ENCODE measurements at places on chromosomes 2 and 18.

DNA sequence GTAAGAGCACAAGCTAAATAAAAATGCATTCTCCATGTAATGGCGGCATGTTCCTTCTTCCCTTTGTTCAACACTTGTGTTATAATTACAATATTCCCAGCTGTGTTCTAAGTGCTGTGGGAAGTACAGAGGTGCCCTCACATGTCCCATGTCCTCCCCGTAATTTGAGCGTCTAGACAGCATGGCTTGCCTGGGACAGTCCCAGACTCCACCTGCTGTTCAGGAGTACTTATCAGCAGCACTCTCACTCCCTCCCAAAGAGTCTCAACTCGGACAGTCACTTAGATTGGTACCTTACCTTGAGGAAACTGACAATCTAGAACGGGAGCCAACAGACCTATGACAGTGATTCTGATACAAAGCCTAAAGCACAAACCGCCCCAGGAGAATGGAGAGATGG, 370.5 kb downstream of the EIPR1 start:
- no peak for DNase-seq

DNA sequence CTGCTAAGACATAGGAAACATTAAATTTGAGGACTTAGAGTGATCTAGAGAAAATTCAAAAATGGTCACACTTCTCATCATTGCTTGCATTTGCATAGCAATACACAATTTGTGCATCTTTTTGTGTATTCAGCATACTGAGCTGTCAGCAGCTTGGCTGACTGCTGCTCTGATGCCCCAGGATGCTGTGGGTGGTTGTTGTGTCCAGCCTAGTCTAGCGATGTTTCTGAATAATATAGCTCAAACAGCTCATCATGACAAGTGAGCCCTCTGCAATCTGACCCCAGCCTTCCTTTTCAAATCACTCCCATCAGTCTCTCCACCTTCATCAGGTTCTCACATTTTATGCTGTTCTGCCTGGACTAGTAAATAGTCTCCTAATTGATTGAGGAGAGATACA, 483.7 kb upstream of the SPHKAP start:
- no peak for DNase-seq

DNA sequence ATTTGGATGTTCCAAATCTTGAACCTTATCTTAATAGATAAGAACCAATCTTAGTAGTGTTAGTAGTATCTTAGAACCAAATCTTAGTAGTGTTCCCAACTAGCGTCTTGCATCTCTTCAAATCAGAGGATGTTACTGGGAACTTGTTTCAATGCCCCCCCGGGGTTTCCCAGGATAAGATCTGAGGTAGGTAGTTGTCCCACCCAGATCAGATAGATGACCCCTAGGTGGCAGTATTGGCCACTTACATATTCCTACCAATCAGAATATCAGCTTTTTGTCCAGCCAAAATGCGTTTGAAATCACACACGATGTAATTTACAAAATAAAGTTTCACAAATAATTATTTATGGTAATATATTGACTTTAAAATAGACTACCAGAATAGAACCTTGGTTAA, 314.8 kb downstream of the MBD2 start:
- DNase-seq: no peak

GRCh38 chr2:37527361-37527760, 144.1 kb downstream of the CDC42EP3 start:
- no peak for DNase-seq

GRCh38 chr2:47631792-47632398, 151.1 kb upstream of the MSH6 start:
- no peak for DNase-seq

- no peak for DNase-seq
These were observed 6.1 kb downstream of the CHMP1B start for GRCh38 chr18:11857177-11857887.

DNA sequence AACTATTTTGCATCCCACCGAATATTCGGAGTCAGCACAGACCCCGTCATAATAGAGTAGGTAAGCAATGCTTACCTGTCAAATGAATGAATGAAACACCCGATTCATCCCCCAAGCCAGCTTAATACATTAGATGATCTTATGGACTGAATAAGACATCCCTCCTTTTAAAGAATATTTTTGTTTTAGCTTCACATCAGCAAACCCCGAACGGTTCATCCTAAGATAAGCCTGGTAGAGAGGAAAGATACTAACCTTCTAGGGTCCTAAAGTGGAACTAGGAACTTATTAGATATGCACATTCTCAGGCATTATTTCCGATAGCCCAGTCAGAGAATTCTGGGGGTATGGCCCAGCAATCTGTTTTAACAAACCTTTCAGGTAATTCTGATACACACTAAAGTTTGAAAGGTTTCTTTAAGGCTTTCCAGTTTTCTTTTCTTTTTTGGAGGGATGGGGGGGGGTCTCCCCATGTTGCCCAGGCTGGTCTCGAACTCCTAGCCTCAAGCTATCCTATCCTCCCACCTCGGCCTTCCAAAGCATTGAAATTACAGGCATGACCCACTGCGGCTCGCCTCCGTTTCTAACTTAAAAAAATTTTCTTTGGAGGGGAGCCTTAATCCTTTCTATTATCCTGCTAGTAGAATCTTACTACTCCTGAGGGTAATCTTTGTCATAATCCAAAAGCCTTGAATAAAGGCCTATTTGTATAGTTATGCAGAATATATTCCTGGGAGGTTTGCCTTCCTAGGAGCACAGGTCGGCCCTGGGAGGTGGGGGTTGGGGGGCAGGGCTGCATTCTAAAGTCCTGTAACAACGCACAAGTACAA, 1.0 kb upstream of the ACTR3 start:
- DNase-seq: no peak

DNA sequence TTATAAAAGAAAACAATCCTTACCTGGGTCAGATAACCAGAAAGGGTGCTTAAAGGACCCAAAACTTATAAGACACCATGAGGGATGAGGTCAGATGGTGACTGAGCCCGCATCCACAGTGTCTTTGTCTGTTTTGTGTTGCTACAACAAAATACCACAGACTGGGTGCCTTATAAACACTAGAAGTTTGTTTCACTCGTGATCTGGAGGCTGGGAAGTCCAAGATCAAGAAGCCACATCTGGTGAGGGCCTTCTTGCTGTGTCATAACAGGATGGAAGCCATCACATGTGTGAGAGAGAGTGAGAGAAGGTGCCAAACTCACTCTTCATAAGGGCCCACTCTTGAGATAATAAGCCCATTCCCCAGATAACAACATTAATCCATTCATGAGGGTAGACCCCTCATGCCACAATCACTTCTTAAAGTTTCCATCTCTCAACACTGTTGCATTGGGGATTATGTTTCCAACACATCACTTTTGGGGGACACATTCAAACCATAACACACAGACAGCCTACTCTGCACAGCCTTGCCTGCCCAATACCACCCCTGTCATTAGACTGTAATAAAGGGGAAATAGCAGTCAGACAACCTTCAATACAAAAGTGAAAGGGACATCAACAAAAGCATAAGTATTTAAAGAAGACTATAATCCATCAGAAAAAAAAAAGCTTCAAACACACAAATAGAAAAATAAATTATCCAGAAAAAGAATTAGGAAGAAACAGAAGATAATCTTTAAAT, 249.8 kb downstream of the ANAPC1 start:
- no peak for DNase-seq

GRCh38 chr18:56565046-56565445, 73.3 kb downstream of the TXNL1 start:
- no peak for DNase-seq

GRCh38 chr18:77524909-77525308, 275.3 kb downstream of the GALR1 start:
- DNase-seq: no peak

DNA sequence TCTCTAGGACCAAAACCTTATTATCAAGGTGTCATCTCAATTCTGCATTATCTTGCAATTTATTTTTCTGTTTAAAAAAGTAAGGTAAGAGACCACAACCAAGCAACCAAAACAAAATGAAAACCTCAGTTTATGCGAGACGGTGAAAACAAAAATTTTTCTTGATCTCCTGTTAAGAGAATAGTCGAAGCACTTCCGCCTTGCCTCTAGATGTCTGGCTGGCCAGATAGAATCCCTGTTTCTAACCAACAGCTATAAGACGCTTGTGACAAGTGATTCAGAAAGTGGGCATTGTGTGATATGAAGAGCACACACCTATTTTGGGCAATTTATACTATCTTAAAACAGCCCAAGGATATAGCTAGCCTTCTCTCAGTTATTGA, 51.2 kb downstream of the MGAT5 start:
- DNase-seq: no peak

DNA sequence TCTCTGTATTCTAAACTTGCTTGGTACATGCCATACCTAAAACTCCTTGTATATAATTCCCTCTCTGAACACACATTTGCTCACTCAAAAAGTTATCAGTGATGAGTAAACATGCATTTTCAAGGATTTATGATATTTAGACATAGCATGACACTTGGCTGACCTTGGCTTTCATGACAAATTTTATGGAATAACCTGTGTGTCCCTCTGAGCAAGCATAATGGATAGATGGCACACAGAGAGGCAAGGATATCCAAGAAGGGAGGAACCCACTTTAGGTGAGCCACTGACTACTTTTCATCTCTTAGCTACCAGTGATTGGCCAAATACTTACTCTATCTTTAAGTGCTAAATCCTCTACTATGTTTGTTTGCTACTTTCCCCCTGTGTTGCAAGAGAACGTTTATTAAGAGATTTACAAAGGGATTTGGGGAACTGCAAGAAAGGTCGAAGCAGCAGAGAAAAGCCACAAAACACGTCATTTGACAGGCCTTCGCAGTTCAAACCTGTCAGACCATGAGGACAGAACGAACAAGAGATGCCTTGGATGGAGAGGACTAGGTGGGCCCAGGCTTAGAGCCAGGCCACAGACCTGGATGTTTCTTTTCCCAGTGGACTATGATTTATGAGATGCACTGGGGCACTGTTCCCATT, 379.9 kb downstream of the NBAS start:
- DNase-seq: no peak

DNA sequence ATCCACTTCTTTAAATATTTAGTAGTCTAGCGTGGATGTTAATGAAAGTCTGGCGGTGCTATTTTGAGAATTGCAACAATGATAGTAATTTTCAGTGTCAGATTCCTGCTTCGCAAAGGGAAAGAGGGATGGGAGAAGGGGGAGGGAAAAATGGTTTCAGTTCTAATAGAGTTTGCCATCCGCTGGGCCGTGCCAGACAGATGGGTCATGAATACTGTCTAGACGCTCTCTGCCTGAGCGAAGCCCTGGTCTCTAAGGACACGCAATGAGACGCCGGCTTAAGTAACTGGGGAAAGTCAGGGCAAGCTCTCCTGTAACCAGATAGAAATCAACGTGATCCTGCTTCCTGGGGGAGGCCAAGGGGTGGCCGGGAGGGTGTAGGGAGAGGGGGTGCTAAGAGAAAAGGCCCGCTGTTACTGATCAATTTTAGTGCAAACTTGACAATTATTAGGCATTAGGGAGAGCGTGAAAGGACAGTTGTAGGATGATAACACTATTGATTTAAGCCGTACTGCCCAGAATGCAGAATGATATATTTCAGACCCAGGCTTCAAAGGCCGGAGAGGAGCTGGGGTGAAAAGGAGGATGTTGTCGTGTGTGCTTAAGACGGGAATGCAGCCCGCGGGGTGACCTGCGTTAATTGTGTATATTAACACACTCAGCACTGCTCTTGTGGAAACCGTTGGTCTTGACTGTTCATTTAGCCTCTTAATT, 229.2 kb downstream of the LDLRAD4 start:
- DNase-seq: no peak

- DNase-seq: no peak
These were observed 321.2 kb upstream of the FANCL start for GRCh38 chr2:58562276-58562675.

GRCh38 chr2:188338463-188338862, 46.8 kb downstream of the GULP1 start:
- DNase-seq: no peak

DNA sequence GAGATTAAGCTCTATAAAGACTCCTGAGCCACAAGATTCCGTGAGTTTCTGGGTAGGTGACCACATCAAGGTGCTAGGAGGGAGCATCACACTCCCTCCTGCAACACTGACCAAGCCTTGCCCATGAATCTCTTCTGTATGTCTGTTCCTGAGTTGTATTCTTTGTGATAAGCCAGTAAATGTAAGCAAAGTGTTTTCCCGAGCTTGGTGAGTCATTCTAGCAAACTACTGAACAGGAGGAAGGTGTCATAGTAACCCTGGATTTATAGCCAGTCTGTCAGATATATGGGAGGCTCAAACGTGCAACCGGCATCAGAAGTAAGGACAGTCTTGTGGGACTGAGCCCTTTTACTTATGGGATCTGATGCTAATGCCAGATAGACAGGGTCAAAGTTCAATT, 346.1 kb upstream of the KYNU start:
- no peak for DNase-seq

DNA sequence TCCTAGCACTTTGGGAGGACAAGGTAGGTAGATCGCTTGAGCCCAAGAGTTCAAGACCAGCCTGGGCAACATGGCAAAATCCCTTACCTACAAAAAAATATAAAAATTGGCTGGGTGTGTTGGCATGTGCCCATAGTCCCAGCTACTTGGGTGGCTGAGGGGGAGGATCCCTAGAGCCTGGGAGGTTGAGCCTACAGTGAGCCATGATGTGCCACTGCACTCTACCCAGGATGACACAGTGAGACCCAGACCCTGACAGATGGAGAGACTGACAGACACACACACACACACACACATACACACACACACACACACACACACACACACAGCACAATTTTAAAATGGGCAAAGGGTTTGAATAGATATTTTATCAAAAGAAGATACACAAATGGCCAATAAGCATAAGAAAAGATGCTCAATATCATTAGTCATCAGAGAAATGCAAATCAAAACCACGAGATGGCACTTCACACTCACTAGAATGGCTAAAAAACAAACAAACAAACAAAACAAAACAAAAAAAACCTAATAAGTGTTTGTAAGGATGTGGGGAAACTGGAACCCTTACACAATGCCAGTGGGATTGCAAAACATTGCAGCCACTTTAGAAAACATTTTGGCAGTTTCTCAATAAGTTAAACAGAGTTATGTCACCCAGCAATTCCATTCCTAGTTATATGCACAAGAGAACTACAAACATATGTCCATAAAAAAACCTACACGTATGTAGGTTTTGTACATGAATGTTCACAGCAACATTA, 42.3 kb downstream of the BAZ2B start:
- DNase-seq: no peak

- no peak for DNase-seq
These were observed 44.3 kb downstream of the RBM43 start for GRCh38 chr2:151217343-151217742.

DNA sequence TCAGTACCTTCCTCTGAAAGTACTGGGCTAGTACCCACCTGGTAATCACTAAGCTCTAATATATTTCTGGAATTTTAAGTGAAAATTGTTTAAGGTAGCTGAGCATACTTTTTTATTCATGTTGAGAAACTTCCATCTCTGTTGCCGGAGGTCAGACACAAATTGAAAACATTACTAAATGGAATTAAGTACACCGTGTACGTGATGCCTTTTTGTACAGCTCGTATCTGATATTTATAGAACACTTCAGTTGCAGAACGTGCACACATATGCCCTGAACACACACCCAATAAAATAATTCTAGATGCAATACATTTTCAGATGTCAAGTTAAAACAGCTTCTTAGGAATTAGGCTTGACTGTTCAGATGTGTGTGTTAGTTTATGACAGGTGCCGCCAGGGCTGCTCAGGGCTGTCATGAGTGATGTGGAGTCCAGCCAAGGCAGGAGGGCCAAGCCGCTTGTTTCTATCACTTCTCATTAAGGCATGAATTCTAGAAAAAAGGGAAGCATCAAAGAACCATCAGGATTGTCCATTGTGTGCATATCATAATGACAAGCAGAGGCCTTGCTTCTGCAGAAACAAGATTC, 80.9 kb upstream of the FOSL2 start:
- DNase-seq: no peak

- no peak for DNase-seq
These were observed 202.9 kb downstream of the KCNH7 start for GRCh38 chr2:162635706-162636105.

Data from stimulated activated naive CD4-positive, alpha-beta T cell (primary cell).